Mesenchymal stem cell (in vitro differentiated cells and primary cell): ENCODE measurements at places on chromosomes 2 and 18.

DNA sequence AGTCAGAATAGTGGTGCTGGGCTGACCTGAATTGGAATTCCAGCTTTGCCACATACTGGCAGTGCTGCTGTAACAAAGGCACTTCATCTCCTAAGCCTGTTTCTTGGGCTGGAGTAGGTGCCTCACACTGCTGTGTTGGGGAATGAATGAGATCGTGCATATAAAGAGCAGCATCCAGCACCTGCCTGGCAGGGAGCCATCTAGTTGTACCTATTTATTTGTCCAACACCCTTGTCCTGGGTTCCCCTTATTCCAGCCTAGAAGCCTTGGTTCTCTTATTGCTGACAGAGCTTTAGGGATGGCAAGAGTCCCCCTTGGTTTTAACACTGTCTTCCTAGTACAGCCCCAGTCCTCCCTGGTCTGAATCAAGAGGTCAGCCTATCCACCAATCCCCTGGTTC lies 275.3 kb upstream of the RAB12 start:
- DNase-seq, result no peak
- no peaks in the 10 kb centered on the region for H3K4me1 ChIP-seq
- no peak overlapping the region for H3K4me3 ChIP-seq
- H3K27me3 ChIP-seq, result no peaks in the 10 kb centered on the region
- no peak overlapping the region for H3K27ac ChIP-seq
- no peaks in the 10 kb centered on the region for H3K36me3 ChIP-seq

- no peaks in the 10 kb centered on the region for H3K27me3 ChIP-seq
- peak overlapping the region; percentile 86 for H3K27ac ChIP-seq
- peaks cover 7% of the 10 kb centered on the region for H3K4me1 ChIP-seq
- peak overlapping the region; percentile 86 for H3K4me3 ChIP-seq
- peak; percentile 65 for DNase-seq
Measured at GRCh38 chr2:207528980-207529329, 807 bp upstream of the CREB1 start.

- no peak overlapping the region for H3K27ac ChIP-seq
- no peaks in the 10 kb centered on the region for H3K4me1 ChIP-seq
- no peak overlapping the region for H3K4me3 ChIP-seq
- no peaks in the 10 kb centered on the region for H3K27me3 ChIP-seq
Measured at GRCh38 chr2:225488743-225489142, 89.2 kb downstream of the NYAP2 start.

DNA sequence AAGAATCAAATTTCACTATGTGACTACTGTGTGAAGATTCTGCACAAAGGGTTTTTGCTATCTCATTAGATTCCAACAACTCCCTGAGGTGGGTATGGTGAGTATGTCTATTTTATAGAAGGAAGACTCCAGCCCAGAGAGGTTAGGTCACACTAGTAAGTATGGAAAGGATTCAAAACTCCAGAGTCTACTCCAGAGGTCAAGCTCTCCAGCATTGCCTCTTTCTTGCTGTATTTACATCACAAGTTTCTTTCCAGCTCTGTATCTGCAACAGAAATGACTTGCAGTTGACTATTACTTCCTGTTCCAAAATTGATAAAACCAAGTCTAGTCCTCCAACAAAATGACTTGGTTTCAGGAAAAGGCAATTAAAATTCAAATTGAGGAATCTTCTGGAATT lies 2.1 kb downstream of the COL4A4 start:
- H3K27ac ChIP-seq, result no peak overlapping the region
- H3K27me3 ChIP-seq, result peaks cover 57% of the 10 kb centered on the region
- DNase-seq, result no peak
- H3K36me3 ChIP-seq, result no peaks in the 10 kb centered on the region

DNA sequence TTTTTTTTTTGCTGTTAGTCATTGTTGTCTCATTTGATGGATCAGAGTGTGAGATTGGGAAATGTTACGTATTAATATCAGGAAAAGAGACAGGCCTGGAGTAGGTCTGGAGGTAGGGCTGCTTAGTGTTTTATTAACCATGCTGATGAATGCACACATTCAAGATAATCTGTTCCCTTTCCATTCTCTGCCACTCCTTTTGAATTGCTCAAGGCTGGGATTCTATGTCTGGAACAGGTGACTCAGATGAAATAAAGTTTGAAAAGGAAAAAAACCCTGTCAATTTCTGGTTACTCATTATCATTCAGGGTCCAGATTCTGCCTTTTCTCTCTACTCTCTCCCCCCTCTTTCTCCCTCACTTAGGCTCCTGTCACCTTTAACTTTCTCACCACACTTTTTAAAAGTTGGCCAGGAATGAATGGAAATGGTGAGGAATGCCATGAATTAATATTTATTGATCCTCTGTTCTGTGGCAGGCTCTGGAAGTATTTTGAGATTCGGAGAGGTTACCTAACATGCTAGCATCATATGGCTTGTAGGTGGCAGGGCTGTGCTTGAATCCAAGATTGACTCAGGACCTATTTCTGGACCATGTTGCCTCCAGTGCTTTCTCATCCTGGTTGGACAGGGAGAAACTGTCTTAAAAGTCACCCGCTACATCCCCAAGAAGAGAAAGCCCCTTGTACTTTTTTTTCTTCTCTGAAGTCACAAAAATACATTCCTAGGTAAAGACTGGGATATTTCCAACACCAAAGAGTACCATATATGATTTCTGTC lies 40.2 kb downstream of the MAP4K4 start:
- no peak for DNase-seq
- H3K36me3 ChIP-seq, result peaks cover 31% of the 10 kb centered on the region
- H3K27me3 ChIP-seq, result no peaks in the 10 kb centered on the region
- H3K4me1 ChIP-seq, result peaks cover 22% of the 10 kb centered on the region
- H3K4me3 ChIP-seq, result no peak overlapping the region

DNA sequence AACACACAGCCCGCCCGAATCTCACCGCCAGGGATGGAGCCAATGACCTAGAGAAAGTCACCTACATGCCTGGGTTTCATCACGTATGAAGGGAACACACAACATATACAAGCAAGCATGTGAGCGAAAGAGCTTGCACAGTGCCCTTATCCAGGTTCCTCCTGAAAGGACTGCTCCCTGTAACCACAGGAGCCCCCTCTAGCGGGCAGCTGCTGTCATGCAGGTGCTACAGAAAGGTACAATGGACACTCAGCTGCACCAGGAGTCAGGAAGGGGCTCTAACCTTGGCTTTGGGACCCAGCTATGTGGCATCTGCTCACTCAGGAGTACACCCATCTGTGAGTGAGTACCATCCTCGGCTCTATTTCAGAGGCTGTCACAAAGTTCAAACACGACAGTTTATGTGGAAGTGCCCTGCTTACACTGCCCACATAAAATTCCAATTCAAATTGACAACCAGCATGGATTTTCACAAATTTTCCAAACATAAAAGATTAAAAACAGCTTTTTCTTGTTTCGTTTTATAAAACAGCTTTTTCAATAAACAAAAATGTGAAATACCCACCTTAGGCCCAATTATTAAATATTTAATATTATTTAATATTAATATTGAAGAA lies 3.5 kb downstream of the NDUFA10 start:
- peaks cover 40% of the 10 kb centered on the region for H3K36me3 ChIP-seq
- no peak overlapping the region for H3K4me3 ChIP-seq
- H3K27me3 ChIP-seq, result no peaks in the 10 kb centered on the region

GRCh38 chr2:3041246-3041645 lies 336.4 kb downstream of the EIPR1 start:
- no peaks in the 10 kb centered on the region for H3K27me3 ChIP-seq
- no peak overlapping the region for H3K27ac ChIP-seq
- H3K36me3 ChIP-seq, result no peaks in the 10 kb centered on the region
- no peaks in the 10 kb centered on the region for H3K4me1 ChIP-seq
- no peak overlapping the region for H3K4me3 ChIP-seq

- H3K4me3 ChIP-seq, result no peak overlapping the region
- H3K27ac ChIP-seq, result no peak overlapping the region
- H3K36me3 ChIP-seq, result no peaks in the 10 kb centered on the region
- no peak for DNase-seq
- no peaks in the 10 kb centered on the region for H3K27me3 ChIP-seq
Measured at GRCh38 chr2:55804535-55804934, 110.9 kb upstream of the PNPT1 start.
